Stimulated activated CD8-positive, alpha-beta memory T cell treated with anti-CD3 and anti-CD28 coated beads, Interleukin-2, amount 100 ng/mL, for 1 hour (primary cell): ENCODE measurements at places on chromosomes 1 and 21.
A peak's percentile ranks its signal among the peaks of the same experiment; 100 is the strongest.

DNA sequence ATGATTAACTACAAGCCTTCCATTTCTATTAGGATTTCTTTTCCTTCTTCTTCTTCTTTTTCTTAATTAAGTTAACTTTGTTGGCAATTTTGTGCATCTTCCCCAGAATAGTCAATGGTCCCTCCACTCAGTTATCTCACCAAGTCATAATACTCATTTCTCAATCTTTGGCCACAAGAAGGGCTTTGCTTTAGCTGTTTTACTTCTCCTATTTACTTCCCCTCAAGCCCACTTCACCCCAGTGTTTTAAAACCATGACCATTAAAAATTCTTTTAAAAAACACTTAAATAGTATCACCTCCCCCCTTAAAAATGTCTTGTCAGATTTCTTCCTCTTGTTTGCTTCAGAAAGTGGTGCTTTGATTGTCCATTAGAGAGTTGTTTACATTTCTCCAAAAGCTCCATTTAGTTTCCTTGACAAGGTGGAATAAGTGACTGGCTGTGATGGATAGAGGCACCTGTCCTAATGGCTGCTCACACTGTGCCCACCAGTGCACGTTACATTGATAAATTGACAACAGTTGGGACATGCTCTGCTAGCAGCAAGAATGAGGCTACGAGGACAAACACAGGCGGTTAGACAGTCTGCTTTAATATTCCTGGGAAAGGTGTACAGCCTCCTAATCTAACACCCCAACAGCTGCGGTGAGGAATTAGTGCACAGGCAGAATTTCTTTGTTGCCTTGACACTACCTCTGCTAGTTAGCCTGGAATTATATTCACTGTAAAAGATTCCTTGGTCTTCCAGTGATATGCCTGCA, 354.7 kb downstream of the LMO4 start:
- no peak for DNase-seq

DNA sequence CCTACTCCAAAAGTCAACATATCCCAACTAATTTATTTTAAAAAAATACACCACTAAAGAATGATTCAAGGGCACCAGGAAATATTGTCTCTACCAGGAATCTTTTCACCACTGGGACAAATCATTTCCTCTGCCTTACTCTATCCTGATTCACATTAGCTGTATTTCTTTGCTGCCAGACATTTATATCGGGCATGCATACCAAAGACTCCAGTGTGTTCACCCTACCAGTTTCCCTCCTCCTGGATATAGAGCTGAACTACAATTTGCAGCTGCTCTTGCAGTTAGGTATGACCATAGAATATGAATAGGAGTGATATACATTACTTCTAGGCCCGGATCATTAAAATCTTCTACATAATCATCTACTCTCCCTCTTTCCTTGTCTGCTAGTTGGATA, 7.6 kb downstream of the KCNJ6 start:
- DNase-seq: no peak

- peak; percentile 48 for DNase-seq
Measured at GRCh38 chr1:159132271-159132881, 39.0 kb upstream of the CADM3 start.

DNA sequence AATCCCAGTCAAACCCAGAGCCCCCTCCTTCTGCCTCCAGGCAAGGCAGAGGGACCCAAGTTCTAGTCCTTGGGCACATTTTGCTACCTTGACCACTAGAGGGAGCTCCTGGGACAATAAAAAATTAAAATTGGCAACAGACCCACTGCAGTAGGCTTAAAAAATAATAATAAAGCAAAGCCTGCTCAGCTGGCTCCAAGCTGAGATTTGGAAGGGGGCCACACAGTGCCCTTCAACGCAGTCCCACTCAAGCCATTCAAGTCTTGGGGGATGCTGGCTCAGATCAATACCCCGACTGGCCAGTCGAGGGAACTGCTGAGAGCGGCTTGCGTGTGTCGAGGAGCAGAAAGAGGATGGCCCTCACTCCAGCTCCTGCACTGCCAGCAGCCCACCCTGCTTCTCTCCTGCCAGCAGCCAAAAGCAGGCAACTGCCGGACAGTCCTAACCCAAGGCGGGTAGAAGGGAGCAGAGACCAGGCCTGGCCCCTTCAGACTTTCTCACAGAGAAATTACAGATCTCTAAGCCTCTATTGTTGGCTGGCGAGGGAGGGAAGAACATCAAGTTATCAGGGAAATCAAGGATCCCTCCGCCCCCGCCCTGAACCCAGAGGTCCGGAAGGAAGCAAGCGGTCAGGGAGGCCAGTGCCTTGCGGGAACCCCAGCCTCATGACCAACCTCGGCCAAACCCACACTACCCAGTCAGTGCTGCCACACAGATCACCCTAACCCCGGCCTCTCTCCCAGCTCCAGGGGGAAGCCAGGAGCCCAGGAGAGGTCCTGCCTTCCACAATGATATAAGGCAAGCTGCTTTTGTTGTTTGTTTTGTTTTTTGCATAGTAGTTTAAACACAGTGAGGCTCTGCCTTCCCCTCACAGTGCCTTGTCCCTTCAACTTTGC, 4.9 kb upstream of the ALDH4A1 start:
- peak; percentile 27 for DNase-seq
